ENCODE measurements at places on chromosomes 12 and 14.
A peak's percentile ranks its signal among the peaks of the same experiment; 100 is the strongest.

- no peak for DNase-seq
These were observed 8.2 kb downstream of the NUAK1 start for GRCh38 chr12:106130474-106131113.

- DNase-seq = no peak
These were observed 155.1 kb upstream of the PRICKLE1 start for GRCh38 chr12:42744539-42745182.

GRCh38 chr12:51000245-51000644, 25.9 kb downstream of the SLC11A2 start:
- DNase-seq = no peak

DNA sequence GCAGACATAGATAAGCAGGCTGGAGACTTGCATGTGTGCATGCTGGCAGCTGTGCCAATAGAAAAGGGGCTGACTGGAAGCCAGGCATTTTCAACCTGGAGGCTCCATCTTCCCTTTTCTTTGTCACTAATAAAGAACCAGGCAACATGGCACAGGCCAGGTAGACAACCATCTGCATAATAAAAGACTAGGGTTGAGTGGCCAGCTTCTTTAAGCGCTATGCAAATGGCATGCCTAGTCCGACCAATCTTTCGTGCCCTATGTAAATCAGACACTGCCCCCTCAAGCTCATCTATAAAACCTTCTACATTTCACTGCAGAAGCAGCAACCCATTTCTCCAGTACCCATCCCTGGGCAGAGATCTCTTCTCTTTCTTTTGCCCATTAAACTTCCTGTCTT, 4.6 kb upstream of the KLRC1 start:
- no peak for DNase-seq

DNA sequence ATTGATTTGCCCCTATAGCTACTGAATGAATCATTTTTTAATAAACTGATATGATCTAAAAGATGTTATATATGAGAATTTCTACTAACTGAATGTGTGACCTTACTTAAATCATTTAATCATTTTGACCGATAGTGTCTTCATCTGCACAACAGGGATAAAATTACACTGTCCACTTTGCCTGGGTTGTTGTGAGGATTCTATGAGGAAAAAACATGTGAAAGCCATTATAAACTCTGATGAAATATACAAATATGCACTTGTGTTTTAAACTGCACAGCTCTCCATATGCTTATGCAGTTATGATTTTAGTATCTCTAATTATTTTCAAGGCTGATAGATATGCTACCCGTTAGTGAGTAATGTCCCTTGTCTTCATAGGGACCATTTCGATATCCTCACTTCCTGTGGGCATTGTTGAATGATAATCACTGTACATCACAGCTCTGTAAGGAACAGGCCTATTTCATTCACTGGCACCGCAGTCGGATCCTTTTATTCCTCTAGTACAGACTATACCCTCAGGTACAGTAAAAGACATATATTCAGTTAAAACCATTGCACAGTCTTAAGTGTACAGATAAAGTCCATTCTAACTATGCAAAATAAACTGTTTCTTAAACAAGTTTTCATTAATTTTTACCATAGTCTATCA, 88.7 kb upstream of the RAP1B start:
- DNase-seq = no peak

DNA sequence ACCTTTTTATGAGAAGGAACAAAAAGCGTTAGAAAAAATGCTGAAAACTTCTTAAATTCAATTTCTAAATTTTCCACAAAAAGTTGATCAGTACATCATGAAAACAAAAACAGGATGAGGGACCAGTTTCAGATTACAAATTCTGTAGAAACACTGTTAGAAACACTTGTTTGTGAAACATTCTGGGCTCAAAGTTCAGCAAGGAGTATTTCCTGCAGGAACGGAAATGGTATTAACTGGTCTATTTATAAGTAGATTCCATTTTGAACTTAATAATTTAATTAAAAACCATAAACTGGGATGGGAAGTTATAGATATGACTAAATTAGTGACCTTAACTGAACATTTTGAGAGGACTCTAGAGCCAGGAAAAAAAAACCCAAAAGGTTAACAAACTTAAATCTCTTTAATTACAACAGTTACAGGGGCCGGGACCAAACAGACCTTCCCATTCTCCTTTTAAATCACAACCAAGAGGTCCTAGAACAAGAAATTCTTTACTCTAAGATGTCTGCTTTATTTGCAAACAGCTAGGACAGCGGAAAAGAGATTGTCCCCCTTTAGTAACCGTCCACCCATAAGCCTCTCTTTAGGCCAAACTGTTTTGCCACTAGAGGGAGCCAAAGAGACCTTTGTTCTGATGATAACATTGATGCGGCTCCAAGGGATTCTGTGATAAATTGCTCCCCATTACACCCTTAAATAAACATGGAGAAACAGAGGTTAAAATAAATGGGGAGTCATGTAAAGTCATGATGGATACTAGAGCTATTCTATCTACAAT, 69.0 kb upstream of the RERGL start:
- peak; percentile 45 for DNase-seq

- DNase-seq = no peak
These were observed 3.7 kb downstream of the FBRSL1 start for GRCh38 chr12:132493482-132494178.

GRCh38 chr12:57614178-57614947, 3.1 kb downstream of the ARHGEF25 start:
- no peak for DNase-seq

- DNase-seq = no peak
These were observed 48.7 kb downstream of the CCNK start for GRCh38 chr14:99529899-99530298.

- peak; percentile 33 for DNase-seq
These were observed 61.6 kb upstream of the GZMB start for GRCh38 chr14:24695265-24696241.

- DNase-seq = no peak
These were observed 113.2 kb upstream of the MED13L start for GRCh38 chr12:116390401-116391335.

GRCh38 chr12:109731806-109732205, 18.2 kb downstream of the FAM222A start:
- no peak for DNase-seq

- peak; percentile 38 for DNase-seq
These were observed 87.6 kb downstream of the SYNE2 start for GRCh38 chr14:63940387-63940786.

DNA sequence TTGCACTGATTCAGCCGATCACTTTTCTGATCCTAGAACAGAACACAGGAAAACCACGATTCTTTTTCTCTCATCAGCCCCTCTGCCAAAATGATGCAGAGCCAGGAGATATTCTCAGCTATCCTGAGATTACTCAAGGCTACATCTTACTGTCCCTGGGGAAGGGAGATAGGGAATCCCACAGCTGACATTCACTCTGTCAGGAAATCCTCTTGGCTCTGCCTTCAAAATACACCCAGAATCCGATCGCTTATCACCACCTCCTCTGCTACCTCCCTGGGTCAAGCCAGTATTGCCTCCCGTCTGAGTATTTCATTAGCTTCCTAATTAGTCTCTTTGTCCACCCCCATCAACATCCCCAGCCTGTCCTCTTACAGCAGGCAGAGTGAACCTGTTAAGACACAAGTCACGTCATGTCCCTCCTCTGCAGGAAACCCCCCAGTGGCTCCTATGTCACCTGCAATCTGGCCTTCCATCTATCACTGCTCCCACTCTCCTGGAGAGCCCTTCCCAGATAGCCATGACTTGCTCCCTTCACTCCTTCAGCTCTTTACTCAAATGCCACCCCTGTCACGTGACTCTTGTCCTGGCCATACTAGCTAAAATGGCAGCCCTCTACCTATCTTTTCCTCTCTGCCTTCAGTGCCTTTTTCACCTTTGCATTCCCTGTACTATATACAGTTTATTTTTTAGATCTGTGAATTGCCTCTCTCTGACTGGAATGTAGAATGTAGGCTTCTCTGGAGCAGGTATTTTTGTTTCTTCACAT, 70.3 kb downstream of the GALNT4 start:
- no peak for DNase-seq

- no peak for DNase-seq
These were observed 2.3 kb downstream of the LARP4 start for GRCh38 chr12:50403001-50403440.

DNA sequence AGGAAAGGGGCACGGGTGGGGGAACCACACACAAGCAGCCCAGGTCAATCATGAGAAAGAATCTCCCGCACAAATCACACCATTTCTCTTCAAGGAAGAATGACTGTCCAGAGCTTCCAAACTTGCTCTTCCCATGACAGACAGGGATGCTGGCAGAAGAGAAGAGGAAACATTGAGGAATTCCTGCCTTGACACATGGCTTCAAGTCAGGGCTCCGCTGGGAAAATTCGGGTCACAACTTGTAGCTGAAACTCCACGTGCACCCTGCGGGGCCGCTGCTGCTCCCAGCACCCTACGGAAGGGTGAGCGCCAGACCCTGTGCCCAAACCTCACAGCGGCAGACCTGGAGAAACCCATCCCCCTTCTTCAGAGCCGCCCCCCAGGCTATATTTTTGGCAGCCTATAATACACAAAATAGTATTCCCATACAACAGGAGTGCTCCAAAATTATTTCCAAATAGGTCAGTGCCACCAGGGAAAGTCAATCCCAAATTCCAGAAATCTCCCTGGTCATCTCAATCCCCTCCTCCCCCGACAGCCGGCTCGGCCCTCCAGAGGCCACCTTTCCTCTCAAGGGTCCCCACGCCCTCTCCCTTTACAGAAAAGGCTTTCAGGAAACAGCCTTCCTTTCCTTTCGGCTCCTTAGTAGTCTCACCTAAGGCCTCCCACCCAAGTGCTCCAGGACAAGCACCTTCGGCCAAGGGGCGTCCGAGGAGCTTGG, 1.3 kb downstream of the TMEM132D start:
- DNase-seq = no peak

DNA sequence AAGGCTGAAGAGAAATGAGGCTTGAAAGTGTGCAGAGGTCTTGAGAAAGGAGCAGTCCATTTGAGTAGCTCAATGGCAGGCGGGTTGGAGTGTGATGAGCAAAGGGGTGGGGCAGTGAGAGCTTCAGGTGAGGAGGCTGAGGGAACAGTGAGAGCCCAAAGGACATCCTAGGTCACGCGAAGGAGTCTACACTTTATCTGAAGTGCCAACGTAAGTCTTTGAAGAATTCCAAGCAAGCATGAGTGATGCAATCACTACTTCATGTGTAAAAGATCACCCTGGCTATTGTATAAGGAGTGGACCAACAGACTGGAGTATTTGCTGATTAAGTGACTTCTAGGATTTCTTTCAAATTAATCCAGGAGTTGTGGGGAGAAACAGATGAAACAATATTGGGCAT, 159.9 kb upstream of the HIF1A start:
- no peak for DNase-seq

- DNase-seq = no peak
These were observed 52.0 kb upstream of the C12orf50 start for GRCh38 chr12:88081247-88081646.

DNA sequence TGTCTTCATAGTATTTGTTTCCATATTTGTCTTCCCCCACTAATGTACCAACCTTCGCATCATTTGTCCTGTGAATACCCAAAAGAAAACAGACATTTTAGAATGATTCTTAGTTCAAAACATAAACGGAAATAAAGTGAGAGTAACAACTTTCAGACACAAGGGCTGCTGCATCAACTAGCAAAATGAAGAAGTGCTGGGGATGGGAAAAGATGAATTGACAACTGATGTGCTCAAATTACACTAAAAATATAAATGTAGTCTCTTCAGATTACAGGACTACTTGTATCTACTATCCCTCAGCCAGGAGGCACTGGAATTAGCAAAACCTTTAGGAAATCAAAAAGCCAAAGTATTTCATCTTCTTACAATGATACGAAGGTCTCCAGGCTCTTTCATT, 743 bp downstream of the NDUFA12 start:
- DNase-seq = no peak

DNA sequence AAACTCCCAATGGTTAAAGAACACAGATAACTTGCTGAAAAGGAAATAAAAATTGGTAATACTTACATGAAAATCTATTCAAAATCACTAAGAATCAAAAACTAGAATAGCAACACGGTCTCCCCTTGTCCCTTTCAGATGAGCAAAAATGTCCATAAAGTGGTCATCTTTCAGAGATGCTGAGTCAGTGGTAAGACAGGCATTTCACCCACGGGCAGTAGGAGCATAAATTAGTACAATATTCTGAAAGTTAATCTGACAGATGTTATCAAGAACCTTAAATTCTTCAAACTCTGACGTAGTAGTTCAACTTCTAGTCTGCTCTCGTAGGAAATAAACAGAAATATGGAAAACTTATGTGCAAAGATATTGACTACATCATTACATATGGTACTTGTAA, 33.1 kb upstream of the GNPNAT1 start:
- DNase-seq = no peak

DNA sequence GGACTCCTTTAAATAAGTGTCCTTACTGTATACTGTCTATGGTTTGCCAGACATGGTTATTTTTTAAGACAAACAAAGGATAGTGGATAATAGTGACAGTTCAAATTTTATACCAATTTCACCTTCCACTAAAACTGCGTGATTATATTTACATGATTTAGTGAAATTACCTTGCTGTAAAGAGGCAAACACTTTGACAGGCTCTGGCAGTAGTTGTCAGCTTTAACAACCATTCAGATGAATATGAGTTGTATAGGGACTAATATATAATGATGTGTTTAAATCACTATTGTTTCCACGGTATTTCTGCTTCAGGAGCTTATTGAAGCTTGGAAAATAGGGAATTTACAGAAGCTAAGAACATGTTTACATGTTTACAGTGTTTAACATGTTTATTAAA, 1364.0 kb downstream of the FSCB start:
- DNase-seq = no peak

GRCh38 chr12:119686776-119687175, 18.8 kb downstream of the PRKAB1 start:
- DNase-seq = no peak

DNA sequence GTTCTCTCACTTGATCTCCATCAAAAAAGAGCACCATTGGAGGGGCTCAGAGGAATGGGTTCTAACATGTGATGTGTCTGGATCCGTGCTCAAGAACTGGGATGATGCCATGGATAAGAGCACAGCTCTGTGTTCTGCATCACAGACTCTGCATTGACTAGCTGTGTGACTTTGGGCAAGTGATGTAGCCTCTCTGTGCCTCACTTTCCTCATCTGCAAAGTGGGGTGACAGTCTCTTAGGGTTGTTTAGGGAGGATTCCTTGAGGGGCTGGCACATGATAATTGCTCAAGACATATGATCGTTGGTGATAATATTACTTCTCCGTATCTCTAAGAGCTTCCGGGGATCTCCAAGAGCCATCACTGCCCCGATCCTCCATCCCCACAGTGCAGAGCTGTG, 202.3 kb downstream of the CHST11 start:
- no peak for DNase-seq

- DNase-seq = no peak
These were observed 40.6 kb upstream of the MED13L start for GRCh38 chr12:116317986-116318575.
